Fibroblast of skin of right quadriceps (primary cell): ENCODE measurements at places on chromosomes 2 and 18.

DNA sequence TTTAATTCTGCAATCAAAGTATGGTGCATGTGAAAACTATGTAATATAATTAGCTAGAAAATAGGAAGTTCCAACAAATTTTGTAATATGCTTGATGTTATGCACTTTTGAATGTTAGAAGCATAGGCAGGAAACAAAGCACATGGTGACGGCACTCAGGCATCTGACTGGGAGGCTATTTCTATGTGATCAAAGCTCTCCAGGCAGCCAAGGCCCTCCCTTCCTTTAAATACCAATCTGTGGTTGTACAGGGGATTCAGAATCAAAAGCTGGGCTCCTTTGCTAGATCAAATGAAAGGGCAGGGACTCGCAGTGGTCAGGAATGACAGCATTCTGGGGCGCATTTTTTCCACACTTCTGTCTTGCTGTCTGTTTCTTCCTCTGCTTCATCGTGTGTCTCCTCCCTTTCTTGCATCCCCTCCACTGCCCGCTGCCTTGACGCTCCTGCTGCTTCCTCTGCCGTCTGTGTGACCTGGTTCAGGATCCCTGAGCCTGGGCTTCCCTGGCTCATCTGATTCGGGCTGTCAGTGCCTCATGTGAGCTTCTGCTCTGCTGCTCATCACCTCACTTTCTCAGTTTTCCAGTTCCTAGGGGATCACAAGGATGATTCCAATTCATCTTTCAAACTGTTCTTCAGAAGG, 30.9 kb downstream of the TMEM182 start:
- DNase-seq: no peak

- no peak for DNase-seq
These were observed 559.5 kb upstream of the GCFC2 start for GRCh38 chr2:76270096-76270710.

GRCh38 chr2:191748059-191748461, 70.1 kb downstream of the NABP1 start:
- peak; percentile 59 for DNase-seq

DNA sequence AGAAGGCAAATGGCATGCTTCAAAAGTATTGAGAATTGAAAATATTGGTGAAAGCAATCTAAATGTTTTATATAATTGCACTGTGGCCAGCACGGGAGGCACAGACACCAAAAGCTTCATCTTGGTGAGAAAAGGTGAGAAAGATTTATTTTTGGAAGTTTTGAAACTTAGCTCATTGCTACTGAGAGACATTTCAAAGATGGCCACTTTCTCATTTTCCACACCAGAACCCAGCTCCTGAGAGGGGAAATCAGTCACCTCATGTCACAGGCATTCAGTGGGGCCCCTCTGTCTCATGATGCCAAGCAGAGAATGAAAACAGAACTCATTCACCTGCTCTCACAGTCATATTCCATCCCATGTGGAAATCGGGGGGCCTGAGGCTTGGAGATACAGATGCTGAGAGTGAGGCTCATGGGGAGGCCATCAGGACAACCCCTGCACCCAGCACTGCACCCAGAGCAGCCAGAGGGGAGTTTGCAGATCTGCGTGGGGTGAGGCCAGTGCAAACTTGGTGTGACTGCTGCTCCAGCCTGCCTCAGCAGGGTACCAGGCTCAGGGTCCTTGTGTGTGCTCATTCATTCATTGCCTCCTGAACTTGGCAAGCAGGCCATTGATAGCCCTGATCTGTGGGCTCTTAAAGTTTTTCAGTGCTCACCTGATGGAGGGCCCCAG, 31.4 kb downstream of the IL18R1 start:
- DNase-seq: no peak

DNA sequence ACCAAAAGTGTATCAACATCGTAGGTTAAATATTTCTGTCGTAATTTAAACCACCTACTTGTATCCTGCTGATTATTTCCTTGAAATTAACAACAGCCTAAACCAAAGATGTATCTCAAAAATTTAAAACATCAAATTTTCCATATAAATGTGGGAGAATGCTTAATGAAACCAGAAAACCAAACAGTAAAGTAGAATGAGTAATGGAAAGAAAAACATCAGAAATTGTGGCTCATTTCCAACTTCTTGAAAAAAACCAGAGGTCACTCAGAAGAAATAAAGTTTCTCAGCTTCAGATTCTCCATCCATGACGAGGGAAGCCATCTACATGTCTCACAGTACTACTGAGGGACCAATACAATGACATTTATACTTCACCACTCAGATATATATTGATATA, 296.5 kb downstream of the NOL4 start:
- DNase-seq: peak; percentile 68

DNA sequence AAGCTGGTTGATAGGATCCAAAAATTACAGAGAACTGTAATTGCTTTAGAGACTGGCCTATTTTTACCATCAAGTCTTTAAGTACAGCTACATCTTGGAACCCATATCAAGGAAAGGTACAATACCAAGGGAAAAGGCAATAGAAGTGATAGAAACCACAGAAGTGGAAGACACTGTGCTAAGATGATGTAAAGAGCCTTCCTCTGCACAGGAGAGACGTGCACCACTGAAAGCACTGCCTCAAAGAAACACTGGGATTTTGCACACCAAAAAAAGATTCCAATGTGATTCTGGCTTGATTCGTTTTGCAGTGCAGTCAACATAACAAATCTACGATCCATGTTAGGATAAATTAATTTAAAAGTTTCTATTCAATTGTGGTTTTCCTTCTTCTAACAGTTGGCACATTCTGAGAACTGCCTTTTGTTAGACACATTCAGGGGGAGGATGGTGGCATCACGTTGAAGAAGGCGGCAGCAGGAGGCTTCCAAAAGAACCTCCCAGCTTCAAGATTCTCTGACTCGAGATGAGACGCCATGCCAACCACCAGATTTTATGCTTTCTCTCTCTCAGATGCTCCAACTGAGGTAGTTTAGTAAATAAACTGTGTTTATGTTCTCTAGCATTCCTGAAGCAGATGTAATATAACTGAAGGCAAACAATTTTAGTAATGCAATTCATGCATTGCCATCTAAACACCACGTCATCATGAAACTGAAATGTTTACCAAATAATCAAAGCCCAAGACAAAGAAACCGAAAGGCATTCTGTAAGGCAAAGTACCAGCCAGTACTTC, 102.9 kb downstream of the BCL2 start:
- DNase-seq: no peak

GRCh38 chr18:35155398-35156117, 85.3 kb upstream of the ZNF397 start:
- no peak for DNase-seq

DNA sequence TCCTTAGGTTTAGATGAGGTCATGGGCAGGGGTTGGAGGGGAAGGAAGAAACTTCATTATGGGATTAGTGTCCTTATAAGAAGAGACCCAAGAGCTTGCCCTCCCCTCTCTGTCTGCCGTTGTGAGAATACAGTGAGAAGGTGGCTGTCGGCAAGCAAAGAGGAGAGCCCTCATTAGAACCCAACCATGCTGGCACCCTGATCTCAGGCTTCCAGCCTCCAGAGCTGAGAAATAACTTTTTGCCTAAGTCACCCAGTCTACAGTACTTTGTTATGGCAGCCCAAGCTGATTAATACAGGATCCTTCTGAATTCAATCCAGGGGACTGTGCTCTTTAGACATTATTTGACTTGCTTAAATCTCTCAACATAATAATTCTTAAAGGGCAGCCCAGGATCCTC, 209.0 kb downstream of the RNF152 start:
- DNase-seq: no peak
